Suprapubic skin (tissue), 4 donors: ENCODE measurements at places on chromosomes 4 and X.

- H3K4me3 ChIP-seq: no peak overlapping the region
- no peaks in the 10 kb centered on the region for H3K27me3 ChIP-seq
- H3K27ac ChIP-seq: no peak overlapping the region
- no peaks in the 10 kb centered on the region for H3K4me1 ChIP-seq
- no peak for DNase-seq
Measured at GRCh38 chr4:177566691-177567090, 124.5 kb upstream of the AGA start.

DNA sequence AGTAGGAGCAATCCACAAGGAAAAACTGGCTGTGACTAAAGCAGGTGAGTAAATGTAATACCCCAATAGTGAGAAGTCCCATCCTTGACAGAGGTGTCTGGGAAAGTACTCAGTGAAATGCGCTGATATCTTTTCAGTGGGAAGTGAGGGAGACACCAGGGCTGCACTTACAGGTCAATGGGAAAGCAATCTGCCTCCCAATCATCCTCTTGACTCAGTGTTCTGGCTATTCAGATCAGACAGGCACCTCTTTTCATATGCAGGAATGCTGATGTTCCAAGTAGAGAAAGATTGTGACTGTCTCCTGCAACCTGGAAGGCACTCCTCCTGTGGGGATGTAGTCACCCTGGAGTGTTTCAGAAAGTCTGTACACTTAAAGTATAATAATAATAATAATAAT lies 39.9 kb upstream of the SPIN2A start:
- no peak overlapping the region for H3K27ac ChIP-seq
- DNase-seq: no peak
- no peaks in the 10 kb centered on the region for H3K4me1 ChIP-seq
- H3K36me3 ChIP-seq: no peaks in the 10 kb centered on the region

DNA sequence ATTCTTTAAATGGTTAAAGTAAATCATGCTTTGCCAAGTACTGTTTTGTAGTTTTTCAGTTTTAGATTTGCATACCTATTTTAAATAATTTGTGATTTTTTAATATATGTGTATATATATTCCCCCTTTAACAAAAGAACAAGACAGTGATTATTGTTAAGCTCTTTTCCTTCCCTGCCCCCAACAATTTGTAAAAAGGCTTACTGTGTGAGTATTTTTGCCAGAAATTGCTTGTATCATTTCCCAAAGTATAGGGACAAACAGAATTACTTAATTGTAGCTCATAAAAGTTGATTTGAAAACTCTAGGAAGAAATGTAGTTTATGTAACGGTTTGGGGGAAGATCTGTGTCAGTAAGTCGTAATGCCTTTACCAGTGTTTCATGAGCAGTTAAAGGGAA lies 19.0 kb downstream of the CPEB2 start:
- H3K36me3 ChIP-seq: peaks cover 18% of the 10 kb centered on the region
- no peak overlapping the region for H3K4me3 ChIP-seq
- H3K4me1 ChIP-seq: peaks cover 24% of the 10 kb centered on the region
- no peaks in the 10 kb centered on the region for H3K27me3 ChIP-seq
- no peak for DNase-seq
- no peak overlapping the region for H3K27ac ChIP-seq

DNA sequence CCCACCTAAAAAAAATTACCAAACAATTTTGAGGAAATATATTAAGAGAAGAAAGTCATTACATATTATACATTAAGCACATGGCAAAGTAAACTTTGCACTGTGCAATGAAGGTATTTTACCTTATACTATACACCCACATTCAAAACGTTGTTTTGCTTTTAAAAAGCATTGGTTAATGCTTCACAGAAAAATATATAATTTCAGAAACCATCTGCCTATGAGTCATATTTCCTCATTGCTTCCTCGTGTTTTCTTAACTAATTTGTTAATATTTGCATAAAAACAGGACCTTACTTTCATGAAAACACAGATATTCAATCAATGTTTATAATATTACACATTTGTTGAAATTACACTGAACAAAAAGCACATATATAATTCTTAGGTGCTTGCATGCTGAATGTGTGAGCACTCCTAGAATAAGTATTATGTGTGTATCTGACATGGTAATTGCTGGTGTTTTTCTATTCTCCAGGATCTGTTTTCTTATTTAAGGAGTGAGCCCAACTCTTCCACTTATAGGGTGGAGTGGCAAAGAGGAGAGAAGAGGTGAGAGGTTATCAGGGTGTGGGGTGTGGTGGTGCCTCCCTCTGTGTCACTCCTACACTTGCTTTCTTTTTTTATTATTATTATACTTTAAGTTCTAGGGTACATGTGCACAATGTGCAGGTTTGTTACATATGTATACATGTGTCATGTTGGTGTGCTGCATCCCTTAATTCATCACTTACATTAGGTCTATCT lies 95.1 kb upstream of the IQCM start:
- no peaks in the 10 kb centered on the region for H3K27me3 ChIP-seq
- no peak overlapping the region for H3K27ac ChIP-seq
- DNase-seq: no peak
- no peak overlapping the region for H3K4me3 ChIP-seq
- no peaks in the 10 kb centered on the region for H3K36me3 ChIP-seq
- no peaks in the 10 kb centered on the region for H3K4me1 ChIP-seq

- no peak overlapping the region for H3K4me3 ChIP-seq
- H3K27ac ChIP-seq: no peak overlapping the region
- H3K27me3 ChIP-seq: no peaks in the 10 kb centered on the region
- DNase-seq: no peak
- H3K4me1 ChIP-seq: no peaks in the 10 kb centered on the region
- H3K36me3 ChIP-seq: no peaks in the 10 kb centered on the region
Measured at GRCh38 chr4:168674077-168674747, 177.4 kb downstream of the PALLD start.

DNA sequence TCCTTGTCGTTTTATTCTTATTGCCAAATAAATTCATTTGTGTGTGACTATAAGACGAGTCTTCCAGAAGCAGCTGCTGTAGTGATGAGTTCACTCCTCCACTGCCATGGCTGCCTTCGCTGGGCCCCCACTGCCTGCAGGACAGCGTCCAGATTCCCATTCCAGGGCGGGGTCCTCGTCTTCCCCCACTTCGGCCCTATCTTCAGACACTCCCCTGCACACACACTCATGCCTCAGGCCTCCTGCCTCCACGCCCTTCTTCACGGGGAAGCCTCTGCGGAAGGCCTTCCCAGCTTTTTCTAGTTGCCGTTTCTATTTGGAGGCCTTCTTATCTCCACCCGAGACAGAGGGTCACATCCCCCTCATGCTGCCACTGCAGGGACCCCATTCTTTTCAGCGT lies 80.4 kb downstream of the SHROOM2 start:
- H3K27ac ChIP-seq: no peak overlapping the region
- DNase-seq: no peak
- no peak overlapping the region for H3K4me3 ChIP-seq
- H3K4me1 ChIP-seq: peaks cover under 1% of the 10 kb centered on the region
- H3K27me3 ChIP-seq: no peaks in the 10 kb centered on the region
- H3K36me3 ChIP-seq: no peaks in the 10 kb centered on the region

DNA sequence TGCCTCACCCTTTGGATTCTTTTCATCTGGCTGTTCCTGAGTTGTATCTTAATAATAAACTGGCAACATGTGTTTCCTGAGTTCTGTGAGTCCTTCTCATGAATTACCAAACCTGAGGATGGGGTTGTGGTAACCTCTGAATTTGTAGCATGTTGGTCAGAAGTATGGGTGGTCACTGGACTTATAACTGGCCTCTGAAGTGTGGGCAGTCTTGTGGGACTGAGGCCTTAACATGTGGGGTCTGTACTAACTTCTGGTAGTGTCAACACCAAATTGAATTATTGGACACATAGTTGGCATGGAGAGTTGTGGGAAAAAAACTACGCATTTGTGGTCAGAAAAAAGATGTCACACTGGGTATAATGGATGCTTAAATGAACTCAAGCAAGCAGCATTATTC lies 45.0 kb upstream of the TNIP3 start:
- no peaks in the 10 kb centered on the region for H3K27me3 ChIP-seq
- no peak overlapping the region for H3K27ac ChIP-seq
- no peak for DNase-seq

DNA sequence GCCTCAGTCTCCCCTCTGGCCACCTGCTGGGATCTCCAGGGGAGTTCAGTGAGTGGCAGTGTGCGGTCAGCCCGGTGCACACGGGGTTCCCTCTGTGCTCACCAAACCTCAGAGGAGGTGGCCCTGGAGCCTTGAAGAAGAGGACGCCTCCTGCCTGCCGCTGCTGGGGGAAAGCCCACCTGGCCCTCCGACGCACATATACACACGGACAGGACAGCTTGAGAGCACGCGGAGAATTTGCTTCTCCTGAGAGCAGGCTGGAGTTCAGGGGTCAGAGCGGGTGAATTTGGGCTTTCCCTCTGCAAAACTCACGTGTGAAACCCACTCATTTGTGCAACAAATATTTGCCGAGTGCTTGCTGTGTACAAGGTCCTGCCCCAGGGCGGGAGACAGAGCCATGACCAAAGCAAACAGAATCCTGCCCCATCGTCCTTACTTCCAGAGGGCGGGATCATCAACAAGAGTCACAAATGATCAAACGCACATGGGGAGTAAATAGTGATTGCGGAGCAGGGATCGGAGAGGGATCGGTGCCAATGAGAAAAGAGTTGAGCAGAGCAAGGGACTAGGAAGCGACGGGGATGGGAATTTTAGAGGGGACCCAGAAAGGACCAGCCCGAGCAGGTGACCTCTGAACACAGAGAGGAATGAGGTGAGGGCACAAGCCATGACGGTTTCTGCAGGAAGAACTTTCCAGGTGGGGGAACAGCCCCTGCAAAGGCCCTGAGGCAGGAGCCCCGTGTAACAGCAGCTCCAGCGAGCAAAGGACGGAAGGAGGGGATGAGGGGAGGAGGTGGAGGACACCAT lies 17.6 kb downstream of the BLOC1S4 start:
- no peak for DNase-seq
- peaks cover 20% of the 10 kb centered on the region for H3K4me1 ChIP-seq
- H3K36me3 ChIP-seq: no peaks in the 10 kb centered on the region
- H3K4me3 ChIP-seq: no peak overlapping the region

DNA sequence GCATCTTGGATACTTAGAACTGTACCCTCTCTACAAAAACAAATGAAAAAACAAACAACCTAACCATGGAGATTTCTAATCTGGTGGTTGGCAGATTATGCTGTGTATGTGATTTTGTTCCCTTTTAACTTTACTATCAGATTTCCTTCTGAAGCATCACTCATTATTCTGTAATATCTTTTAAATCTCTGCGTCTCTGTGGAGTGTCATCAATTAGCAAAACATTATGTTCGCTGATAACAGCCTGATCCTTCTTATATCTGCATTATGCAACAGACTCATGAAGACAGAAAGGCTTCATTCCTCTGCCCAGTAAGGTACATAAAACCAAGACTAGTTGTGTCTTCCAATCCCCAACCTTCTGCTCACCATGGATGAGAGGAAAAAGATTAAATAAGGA lies 110.3 kb upstream of the PDE5A start:
- no peak overlapping the region for H3K27ac ChIP-seq
- H3K4me3 ChIP-seq: no peak overlapping the region
- H3K27me3 ChIP-seq: no peaks in the 10 kb centered on the region

- H3K4me1 ChIP-seq: peaks cover 24% of the 10 kb centered on the region
- peak; percentile 68 for DNase-seq
- no peaks in the 10 kb centered on the region for H3K36me3 ChIP-seq
- H3K4me3 ChIP-seq: peak overlapping the region; percentile 81
- H3K27me3 ChIP-seq: no peaks in the 10 kb centered on the region
Measured at GRCh38 chrX:119236623-119237561, 807 bp downstream of the PGRMC1 start.

GRCh38 chr4:10571909-10572308 lies 112.7 kb downstream of the CLNK start:
- H3K36me3 ChIP-seq: no peaks in the 10 kb centered on the region
- no peak overlapping the region for H3K27ac ChIP-seq
- no peaks in the 10 kb centered on the region for H3K4me1 ChIP-seq
- H3K27me3 ChIP-seq: peaks cover 7% of the 10 kb centered on the region
- no peak for DNase-seq

DNA sequence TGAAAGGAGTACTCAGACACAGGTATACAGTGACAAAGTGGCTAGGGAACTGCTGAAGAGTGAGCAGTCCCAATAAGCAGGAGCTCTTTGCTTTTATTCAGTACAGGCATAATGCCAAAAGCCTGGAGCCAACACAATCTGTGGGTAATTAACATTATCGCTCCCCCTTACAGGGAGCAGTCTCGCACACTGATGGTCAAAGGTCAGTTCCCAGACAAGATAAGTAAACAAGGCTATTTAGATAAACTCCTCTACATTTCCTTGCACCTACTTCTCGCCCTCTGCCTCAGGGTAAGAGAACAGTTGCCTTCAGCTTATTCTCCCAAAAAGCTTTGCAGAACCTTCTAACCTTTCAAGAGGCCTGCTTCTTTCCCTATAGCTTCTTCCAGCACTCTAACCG lies 73.9 kb upstream of the TAF9B start:
- no peak for DNase-seq
- H3K4me1 ChIP-seq: no peaks in the 10 kb centered on the region
- no peak overlapping the region for H3K27ac ChIP-seq
- no peaks in the 10 kb centered on the region for H3K27me3 ChIP-seq
- no peaks in the 10 kb centered on the region for H3K36me3 ChIP-seq
- H3K4me3 ChIP-seq: no peak overlapping the region

DNA sequence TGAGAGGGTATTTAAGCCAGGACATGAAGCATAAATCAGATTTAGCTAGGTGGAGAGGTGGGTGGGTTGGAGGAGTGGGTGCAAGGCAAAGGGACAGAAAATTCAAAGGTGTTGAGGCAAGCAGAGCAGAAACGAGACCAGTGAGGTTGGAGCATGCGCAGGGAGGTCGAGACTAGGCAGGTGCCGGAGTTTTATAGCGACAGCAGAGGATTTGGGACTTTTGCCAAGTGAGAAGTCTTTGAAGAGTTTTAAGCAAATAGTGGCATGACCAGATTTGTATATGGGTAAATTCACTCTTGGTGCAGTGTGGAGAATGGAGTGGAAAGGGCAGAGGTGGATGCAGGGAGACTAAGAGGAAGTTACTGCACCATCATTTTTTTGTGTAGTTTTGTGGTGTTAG lies 107.0 kb upstream of the TLR2 start:
- no peaks in the 10 kb centered on the region for H3K36me3 ChIP-seq
- no peaks in the 10 kb centered on the region for H3K27me3 ChIP-seq
- no peak overlapping the region for H3K4me3 ChIP-seq
- no peak for DNase-seq
- peaks cover 11% of the 10 kb centered on the region for H3K4me1 ChIP-seq

GRCh38 chr4:11467931-11468330 lies 39.2 kb upstream of the HS3ST1 start:
- DNase-seq: no peak
- H3K27me3 ChIP-seq: no peaks in the 10 kb centered on the region
- no peak overlapping the region for H3K27ac ChIP-seq

- no peaks in the 10 kb centered on the region for H3K36me3 ChIP-seq
- no peak for DNase-seq
- no peak overlapping the region for H3K4me3 ChIP-seq
Measured at GRCh38 chr4:107577743-107578142, 142.3 kb downstream of the PAPSS1 start.

- H3K27ac ChIP-seq: no peak overlapping the region
- no peak for DNase-seq
- H3K4me3 ChIP-seq: no peak overlapping the region
Measured at GRCh38 chr4:151114338-151114737, 14.9 kb downstream of the RPS3A start.

- no peaks in the 10 kb centered on the region for H3K27me3 ChIP-seq
- no peaks in the 10 kb centered on the region for H3K36me3 ChIP-seq
- no peaks in the 10 kb centered on the region for H3K4me1 ChIP-seq
- DNase-seq: no peak
Measured at GRCh38 chr4:121255986-121256750, 92.0 kb upstream of the TNIP3 start.

GRCh38 chrX:2536974-2537373 lies 36.2 kb upstream of the DHRSX start:
- no peak overlapping the region for H3K4me3 ChIP-seq
- no peak overlapping the region for H3K27ac ChIP-seq
- no peaks in the 10 kb centered on the region for H3K36me3 ChIP-seq
